ENCODE measurements at places on chromosomes 5 and 9. TPM values are rescaled to one million over a fixed set of nuclear protein-coding genes. Genes with fewer than 3 reads are reported as not detected.

ZDHHC11B gene
- total RNA-seq, result 0.40 TPM

PPP3R2 gene
- total RNA-seq, result not detected

DNA sequence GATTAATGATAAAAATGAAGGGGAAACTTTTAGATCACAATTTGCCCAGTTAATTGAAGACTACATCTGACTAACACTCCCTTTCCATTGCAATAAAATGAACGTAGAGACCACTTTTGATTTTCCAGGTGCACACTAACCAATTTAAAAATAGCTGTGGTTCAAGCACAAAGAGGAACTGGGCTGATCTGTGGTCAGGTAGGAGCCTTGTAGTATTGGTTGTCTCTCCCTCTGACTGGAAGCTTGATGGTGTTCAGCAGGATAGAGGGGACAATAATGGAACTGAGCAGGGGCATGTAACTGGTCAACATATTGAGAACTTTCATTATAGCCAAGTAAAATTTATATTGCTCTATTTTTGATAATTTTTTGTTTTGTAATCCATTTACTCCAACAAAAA, 886.8 kb upstream of the SEMA6A start:
- DNase-seq, result no peak

DNA sequence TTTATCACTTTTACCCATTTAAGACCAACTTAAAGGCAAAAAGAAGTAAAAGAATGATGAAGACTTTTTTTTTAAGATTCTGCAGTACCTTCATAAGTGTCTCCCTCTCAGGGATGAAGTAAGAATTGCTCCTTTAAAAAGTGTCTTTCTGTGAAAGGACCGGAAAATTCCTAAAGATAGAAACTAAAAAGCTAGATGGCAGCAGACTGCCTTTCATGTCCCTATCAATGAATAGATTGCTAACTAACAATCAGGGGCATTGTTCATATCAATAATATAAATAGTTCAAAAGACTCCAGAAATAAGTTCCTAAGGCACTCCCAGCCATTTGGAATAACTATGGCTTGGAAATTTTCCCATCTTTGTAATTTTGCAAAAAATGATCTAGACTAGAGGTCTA, 558.0 kb downstream of the PDE4D start:
- no peak for DNase-seq

DNA sequence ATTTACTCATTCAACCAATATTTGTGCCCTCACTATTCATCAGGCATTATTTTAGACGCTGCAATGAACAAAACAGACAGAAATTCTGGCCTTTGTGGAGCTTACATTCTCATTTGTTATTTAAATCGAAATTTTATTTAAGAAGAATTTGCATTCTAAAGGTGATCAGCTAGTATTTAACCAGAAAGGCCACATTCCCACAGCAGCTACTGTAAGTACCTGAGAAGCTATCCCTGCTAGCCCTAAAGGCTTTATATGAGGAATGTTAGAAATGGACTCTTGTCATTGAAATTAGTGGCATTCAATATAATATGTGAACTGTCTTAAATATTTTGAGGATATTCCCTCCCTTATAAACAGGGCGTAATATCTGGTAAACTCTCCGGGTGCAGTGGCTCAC, 35.0 kb upstream of the GOLM1 start:
- no peak for DNase-seq

GRCh38 chr9:70593241-70593640, 178.8 kb upstream of the KLF9 start:
- DNase-seq, result no peak

- no peak for DNase-seq
These were observed 3.9 kb downstream of the NR2F1 start for GRCh38 chr5:93586736-93587596.

SLC34A3 gene
- total RNA-seq, result 1.0 TPM

ARL10 gene
- 0.15 TPM for total RNA-seq

DNA sequence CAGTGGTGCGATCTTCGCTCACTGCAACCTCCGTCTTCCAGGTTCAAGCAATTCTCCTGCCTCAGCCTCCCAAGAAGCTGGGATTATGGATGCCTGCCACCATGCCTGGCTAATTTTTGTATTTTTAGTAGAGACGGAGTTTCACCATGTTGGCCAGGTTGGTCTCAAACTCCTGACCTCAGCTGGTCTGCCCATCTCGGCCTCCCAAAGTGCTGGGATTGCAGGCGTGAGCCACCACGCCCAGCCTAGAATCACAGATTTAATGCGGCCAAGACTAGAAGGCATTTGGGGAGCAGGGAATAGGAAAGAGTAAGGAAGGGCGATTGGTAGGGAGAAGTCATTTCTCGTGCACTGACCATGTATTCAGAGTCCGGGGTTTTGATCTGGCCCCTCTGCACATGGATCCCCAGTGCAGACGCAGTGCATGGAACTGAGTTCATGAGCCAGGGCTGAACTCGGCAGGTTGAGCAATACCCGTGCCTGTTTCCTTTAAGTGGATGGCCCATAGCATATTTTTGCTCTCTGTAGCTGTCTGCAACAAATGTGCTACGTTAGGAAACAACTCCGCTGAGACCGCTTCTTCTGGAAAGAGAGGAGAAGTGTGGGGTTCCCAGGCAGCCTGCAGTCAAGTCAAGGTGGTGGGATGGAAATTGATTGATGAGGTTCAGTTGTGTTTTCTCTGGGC, 3.4 kb upstream of the HMCN2 start:
- DNase-seq, result no peak

GRCh38 chr5:107570805-107571531, 99.8 kb downstream of the EFNA5 start:
- no peak for DNase-seq

ADRA1B gene
- 0.29 TPM for total RNA-seq

NELFB gene
- 50.7 TPM for total RNA-seq

DNA sequence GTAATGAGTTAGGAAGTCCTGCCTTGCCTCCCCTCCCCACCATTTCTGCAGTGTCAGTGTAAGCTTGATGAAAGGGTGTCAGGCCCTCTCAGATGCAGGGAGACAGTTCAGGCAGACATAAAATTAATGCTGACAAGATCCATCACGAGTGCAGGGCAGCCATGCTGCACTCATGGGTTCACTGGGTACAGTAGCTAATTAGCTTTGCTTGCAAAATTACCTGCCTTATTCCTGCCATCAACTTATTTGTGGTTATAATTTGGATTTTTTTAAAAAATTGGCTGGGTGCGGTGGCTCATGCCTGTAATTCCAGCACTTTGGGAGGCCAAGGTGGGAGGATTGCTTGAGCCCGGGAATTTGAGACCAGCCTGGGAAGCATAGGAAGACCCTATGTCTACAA, 17.9 kb downstream of the GALNT12 start:
- no peak for DNase-seq

- DNase-seq, result peak; percentile 42
These were observed 115.8 kb upstream of the ICE1 start for GRCh38 chr5:5306696-5307095.

- DNase-seq, result no peak
These were observed 92.6 kb upstream of the MVB12B start for GRCh38 chr9:126233913-126234525.

- DNase-seq, result no peak
These were observed 26.7 kb downstream of the ERGIC1 start for GRCh38 chr5:172860520-172861443.

IFNB1 gene
- not detected for total RNA-seq

CAPSL gene
- total RNA-seq, result 0.11 TPM

GMCL2 gene
- not detected for total RNA-seq

DNA sequence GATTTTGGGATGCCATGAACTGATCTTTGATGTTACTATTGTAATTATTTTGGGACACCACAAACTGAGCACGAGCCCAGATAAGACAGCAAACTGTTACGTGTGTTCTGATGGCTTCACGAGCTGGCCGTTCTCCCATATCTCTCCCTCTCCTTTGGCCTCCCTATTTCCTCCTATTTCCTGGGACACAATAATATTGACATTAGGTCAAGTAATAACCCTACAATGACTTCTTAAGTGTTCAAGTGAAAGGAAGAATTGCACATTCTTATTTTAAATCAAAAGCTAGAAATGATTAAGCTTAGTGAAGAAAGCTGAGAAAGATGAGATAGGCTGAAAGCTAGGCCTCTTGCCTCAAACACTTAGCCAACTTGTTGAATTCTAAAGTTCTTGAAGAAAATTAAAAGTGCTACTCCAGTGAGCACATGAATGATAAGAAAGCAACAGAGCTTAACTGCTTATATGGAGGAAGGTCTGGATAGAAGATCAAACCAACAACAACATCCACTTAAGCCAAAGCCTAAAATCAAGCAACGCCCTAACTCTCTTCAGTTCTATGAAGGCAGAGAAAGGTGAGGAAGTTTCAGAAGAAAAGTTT, 247.1 kb downstream of the LRRC70 start:
- DNase-seq, result no peak

GRCh38 chr5:172636279-172637050, 4.6 kb upstream of the NEURL1B start:
- no peak for DNase-seq

GRCh38 chr5:150623878-150624216, 16.6 kb upstream of the SYNPO start:
- DNase-seq, result no peak

PCDH12 gene
- total RNA-seq, result 0.15 TPM

- no peak for DNase-seq
These were observed 149.2 kb downstream of the GNA14 start for GRCh38 chr9:77498891-77499290.

PDCD1LG2 gene
- total RNA-seq, result 0.46 TPM

SOWAHA gene
- not detected for total RNA-seq
